Posterior vena cava (tissue), 2 donors: ENCODE measurements at places on chromosomes 16 and 17.

DNA sequence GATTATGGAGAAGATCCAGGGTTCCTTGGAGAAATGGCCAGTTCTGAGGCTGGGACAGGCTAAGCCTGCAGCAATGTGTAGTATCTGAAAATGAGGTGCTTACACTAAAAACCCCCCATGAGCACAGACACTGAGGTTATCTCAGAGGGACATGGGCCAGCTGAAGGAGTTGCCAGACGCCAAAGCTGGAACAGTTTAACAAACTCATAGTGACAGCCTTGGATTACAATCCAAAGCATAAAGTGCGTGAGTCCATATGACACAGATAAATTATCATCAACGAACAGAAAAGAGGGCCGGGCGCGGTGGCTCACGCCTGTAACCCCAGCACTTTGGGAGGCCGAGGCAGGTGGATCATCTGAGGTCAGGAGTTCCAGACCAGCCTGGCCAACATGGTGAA, 11.2 kb upstream of the CAPN15 start:
- DNase-seq = no peak

- DNase-seq = no peak
Observed at GRCh38 chr16:49743658-49744057, 112.3 kb downstream of the ZNF423 start.

- DNase-seq = peak; percentile 51
Observed at GRCh38 chr17:50048146-50048720, 7.7 kb upstream of the ITGA3 start.

DNA sequence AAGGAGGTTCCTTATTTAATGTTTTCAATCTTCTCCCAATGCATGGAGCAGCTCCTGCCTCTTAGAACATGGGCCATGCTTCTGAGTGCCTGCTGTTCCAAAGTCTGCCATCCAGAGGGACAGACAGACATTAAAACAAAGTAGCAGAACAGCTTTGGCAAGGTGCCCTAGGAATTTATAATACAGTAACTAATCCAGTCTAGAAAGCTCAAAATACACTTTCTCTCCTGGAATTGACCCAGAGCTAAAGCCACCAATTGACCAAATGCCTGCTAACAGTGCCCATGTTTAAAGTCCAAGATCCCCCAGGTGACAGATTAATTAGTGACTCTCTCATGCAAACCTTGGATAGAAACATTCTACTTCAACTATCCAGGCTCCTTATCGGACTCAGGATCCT, 11.1 kb upstream of the CHRNE start:
- DNase-seq = no peak
